ENCODE measurements at places on chromosomes 11 and 22. TPM values are rescaled to one million over a fixed set of nuclear protein-coding genes. Genes with fewer than 3 reads are reported as not detected.

DNA sequence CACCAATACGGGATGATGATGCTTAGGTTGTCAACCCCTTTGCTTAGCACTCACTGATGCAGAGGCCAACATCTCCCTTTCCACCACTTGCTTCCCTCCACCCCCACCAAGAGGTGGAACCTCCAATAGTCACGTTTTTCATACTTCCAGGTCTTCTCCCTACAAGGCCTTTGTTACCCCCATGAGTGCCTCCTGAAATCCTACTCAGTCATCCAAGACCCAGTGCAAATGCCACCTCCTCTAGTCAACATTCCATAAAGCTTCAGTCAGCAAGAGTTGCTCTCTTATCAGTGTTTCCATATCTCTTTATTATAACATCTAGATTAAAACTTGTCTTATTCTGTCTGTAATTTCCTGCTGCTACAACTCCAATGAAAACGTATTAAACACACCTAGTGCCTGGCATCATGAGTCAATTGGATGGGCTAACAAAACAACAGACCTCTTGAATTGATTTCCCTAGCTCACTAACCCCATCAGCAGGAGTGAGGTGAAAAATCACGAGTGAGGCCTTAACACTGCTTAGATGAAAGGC is 370.7 kb upstream of the CCDC90B start:
- DNase-seq = no peak

GRCh38 chr11:118082880-118083552 is 3.7 kb downstream of the SMIM35 start:
- no peak for DNase-seq

The INS gene
- total RNA-seq = not detected

The ANO3 gene
- 4.1 TPM for total RNA-seq

The MRGPRF gene
- 1.2 TPM for total RNA-seq

The MRGPRX3 gene
- total RNA-seq = not detected
